ENCODE measurements at places on chromosomes 1 and 21.

- no peak for DNase-seq
These were observed 303.3 kb upstream of the DAB1 start for GRCh38 chr1:57727121-57727520.

GRCh38 chr1:171252482-171252881 lies 4.2 kb downstream of the FMO1 start:
- DNase-seq: no peak

DNA sequence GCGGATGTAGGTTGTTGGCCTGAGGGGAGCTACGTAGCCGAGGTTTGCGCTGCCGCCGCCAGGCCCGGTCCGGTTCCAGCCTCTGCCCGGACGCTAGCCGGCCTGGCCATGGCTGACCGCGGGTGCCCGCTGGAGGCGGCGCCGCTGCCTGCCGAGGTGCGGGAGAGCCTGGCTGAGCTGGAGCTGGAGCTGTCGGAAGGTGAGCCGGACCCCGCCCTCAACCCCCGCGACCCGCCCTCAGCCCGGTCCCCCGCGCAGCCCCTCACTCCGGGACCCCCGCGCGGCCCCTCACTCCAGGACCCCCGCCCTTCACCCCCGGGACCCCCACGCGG lies 299 bp downstream of the DIP2A start:
- no peak for DNase-seq

GRCh38 chr1:60808676-60809075 lies 273.7 kb upstream of the NFIA start:
- no peak for DNase-seq

- no peak for DNase-seq
These were observed 18.0 kb downstream of the AGPAT3 start for GRCh38 chr21:43882952-43883545.

DNA sequence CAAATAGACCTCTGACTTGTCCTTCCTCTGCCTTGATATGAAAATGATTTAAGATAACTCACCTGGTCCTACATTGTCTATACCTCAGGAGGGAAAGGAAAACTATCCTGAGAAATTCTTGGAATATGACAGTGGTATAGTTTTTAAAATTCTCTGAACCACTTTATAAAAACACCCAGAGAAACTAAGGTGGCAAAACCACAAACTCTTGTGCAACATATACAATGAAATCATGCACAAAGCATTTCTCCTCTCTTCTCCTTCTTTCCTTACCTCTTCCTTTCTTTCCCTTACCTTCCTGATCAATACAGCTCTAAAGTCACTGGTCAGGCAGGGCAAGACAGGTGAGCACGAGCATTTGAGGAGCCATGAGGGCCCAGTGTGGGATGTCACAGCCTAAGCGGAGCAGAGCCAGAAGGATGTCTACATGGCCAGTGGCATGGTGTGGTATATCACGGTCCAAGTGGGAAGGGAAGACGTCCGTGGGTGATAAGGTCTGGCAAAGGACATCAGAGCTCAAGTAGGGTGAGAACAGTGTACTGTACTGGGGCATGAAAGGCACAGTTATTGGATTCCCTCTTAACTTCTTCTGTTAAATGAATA lies 543.3 kb downstream of the DPYD start:
- no peak for DNase-seq

- DNase-seq: peak; percentile 34
These were observed 16.3 kb upstream of the PLCH2 start for GRCh38 chr1:2459757-2460156.

- no peak for DNase-seq
These were observed 7.8 kb downstream of the OBSCN start for GRCh38 chr1:228215663-228216116.

DNA sequence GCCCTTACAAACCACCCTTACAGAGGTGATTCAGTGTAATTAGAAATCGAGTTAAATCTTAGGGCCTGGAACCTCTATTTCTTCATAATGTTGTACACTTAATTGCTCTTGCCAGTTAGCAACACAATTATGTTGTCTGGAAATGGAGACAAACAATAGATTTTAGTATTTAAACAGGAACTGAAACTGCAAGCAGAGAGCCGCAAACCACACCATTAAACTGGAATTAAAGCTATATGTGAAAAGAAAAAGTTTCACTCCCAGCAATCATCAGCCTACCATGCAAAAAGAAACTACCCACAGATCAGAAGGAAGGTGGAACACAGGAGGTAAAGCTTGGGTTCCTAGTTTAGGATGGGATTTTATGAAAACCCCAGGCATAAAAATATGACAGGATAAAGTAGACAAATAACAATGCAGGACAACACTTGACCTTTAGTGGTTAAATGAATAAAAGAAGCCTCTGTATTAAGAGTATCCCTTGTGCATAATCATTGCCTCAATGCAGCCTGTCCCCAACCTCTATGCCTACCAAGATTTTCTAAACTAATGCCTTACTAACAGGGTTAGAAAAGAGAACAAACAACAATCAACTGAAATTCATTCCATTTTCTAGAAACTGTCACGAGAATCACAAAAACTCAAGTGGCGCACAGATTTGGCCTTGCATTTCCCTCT lies 304.3 kb upstream of the ESRRG start:
- no peak for DNase-seq

DNA sequence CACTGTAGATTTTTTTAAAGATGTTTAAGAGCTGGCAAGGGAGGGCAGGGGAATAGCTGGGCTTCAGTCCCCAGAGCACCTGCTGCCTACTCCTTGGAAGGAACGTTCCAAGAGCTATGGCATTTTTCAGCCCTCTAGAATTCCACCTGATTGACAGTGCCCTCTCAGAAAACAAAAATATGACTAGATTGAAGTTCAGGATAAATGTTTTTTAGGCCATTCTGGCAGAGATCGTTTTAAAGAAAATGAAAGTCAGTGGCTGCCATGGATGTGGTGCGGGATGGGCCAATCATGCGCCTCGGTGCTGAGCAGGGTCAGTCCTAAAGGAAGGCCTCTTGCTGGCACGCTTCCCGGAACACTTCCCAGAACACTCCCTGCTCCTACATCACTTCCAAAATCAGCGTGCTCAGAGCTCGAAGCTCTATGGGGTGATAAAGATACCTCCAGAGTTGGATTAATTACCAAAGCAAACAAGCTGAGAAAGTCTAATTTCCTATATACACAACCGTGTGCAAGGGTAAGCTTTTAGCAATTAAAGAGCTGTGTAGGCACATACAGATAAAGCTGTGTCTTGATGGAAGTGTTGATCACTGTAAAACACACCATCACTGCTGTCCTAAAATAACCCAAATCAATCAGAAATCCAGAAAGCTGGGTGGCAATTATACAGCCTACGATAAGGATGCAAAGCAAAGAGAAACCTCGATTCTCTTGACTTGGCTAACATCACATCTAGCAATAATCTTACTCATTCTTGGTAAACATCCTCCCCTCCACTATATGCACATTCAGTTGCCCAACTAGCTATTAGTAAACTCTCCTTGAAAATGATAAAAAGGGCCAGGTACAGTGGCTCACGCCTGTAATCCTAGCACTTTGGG lies 34.6 kb downstream of the TGFBR3 start:
- DNase-seq: no peak

DNA sequence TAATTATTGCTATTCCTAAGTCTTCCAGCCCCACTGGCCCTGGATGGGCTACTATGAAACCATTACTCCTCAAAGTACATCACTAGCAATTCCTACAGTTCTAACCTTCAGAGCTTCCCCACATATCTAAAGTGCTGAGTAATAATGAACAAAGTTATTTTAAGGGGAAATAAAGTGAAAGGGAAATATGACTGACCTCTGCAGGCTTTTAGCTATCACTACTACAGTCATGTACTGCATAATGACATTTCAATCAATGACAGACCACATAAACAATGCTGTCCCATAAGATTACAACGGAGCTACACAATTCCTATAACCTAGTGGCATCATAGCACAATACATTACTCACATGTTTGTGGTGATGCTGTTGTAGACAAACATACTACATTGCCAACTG lies 32.5 kb upstream of the ASPM start:
- no peak for DNase-seq

DNA sequence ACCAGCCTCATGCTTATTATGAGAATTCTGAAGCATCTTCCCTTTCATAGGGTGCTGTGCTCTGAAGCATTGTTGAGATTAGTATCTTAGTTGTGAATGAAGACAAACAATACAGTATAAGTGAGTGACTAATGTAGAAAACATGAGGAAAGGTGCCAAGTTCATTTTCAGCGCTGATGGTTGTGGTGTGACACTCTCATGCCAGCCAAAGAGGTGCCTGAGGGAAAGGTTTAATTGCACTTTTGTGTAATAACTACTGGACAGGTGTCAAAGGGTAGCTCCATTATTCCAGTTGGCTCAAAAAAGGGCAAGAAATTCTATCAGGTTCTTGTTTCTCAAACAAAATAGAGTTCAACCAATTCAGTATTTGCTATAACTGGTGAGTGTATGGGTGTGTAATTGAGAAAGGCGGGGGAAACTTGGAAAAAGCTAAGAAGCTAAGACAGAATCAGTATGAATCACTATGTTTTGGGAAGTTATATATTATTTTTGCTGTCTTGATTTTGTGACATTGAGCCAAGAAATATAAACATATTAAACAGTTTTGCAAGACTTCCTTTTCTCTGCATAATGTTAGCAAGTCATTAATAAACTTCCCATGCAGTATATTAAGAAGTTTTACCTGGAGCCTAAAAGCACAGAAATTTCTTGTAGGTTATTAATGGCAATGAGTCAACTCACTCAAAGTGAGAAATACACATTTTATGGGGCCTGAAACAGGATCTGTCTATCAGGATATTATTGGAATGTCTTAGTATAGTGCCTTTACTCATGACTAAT lies 31.8 kb downstream of the KCNK2 start:
- DNase-seq: no peak

DNA sequence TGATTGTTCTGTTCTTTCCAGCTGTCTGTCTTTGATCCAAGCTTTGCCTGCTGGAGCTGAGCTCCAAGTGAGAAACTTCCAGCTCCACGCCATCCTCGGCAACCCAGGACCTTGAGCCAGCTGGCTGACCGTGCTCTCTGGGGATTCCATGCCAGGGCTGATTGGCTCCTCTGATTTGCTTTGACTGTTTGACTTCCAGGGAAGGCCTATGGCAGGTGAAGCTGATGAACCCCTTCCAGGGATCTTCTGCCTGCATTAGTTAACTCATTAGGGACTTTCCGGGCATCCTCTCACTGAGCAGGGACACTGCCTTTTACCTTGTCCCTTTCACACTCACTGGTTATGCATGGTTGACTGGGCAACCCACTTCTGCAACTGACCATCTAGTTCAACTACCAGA lies 406.1 kb downstream of the RPS6KC1 start:
- DNase-seq: no peak

GRCh38 chr1:76727520-76727919 lies 139.8 kb upstream of the ST6GALNAC5 start:
- no peak for DNase-seq

DNA sequence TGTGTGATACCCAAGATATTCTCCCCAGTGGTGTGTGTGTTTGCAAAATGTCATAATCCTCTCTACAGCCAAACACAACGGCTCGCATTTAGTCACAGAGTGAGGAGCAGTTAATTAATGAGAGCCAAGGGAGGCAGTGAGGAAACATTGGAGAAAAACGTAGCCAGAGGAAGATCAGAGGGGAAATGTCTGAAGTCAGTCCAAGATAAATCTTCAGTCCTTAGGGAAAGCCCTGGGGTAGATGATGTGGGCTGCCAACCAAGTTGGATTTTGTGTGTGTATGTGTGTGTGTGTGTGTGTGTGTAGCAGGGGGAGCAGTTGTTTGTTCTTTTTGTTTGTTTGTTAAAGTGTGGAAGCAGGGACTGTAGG lies 201.0 kb upstream of the PTBP2 start:
- DNase-seq: no peak

DNA sequence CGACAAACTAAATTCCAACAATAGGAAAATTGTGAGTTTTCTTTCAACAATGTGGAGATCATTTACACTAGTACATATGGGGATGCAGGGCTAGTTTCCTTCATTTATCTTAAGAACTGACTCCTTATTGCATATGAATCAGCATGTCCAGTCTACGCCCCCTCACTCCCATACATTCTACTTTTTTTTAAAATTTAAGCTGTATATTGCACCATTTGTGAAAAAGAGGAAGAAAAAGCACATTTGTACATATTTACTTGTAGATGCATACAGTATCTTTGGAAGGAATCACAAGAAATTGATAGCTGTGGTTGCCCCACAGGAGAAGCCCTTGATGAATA lies 15.9 kb downstream of the VPS26C start:
- no peak for DNase-seq

DNA sequence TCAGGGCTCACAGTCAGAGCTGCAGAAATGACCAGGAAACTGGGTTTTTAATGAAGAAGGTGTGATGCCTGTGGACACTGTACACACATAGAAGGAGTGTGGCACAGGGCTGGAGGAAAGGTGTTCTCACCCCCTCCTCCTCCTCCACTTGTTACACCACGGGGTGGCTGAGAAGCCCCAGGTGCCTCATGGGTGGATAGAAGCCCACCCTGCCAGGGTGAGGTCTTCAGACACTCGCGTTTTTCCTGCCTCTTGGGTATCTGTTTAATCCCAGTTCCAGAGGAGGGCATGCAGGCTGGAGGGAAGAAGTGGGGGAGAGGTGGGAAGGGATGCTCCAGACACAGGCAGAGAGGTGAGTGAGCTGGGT lies 9.7 kb upstream of the LAD1 start:
- no peak for DNase-seq

GRCh38 chr1:196180847-196181593 lies 427.2 kb downstream of the KCNT2 start:
- DNase-seq: peak; percentile 4

GRCh38 chr1:235069176-235069575 lies 59.5 kb downstream of the TOMM20 start:
- DNase-seq: no peak

DNA sequence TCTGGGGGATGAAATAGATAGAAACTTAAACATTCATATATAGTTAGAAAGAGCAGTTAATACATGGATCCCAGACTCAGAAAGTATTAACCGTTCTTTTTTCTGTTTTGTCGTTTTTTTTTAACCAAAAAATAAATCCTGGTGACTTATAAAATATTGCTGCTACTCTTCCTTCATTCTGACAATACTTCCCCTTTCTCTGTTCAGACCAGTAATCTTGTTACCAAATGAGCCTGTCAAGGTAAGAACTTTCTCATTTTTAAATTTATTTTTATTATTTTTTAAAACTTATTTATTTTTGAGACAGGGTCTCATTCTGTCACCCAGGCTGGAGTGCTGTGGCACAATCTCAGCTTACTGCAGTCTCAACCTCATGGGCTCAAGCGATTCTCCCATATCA lies 13.7 kb downstream of the PTPN22 start:
- no peak for DNase-seq

GRCh38 chr1:232968965-232969364 lies 18.6 kb downstream of the NTPCR start:
- DNase-seq: no peak

Measured in ELF-1 (cell line).